Colonic mucosa (tissue), 4 donors: ENCODE measurements at places on chromosomes 2 and 18.
A peak's percentile ranks its signal among the peaks of the same experiment; 100 is the strongest.

- DNase-seq = peak; percentile 25
- H3K4me1 ChIP-seq = no peaks in the 10 kb centered on the region
- H3K36me3 ChIP-seq = no peaks in the 10 kb centered on the region
- H3K27me3 ChIP-seq = no peaks in the 10 kb centered on the region
- H3K4me3 ChIP-seq = no peak overlapping the region
Measured at GRCh38 chr2:234863043-234863934, 88.5 kb upstream of the SH3BP4 start.

- H3K4me3 ChIP-seq = no peak overlapping the region
- H3K27me3 ChIP-seq = no peaks in the 10 kb centered on the region
- H3K36me3 ChIP-seq = no peaks in the 10 kb centered on the region
- DNase-seq = no peak
Measured at GRCh38 chr2:219876931-219877330, 249.5 kb downstream of the SLC4A3 start.

- no peak overlapping the region for H3K4me3 ChIP-seq
- H3K27me3 ChIP-seq = no peaks in the 10 kb centered on the region
- no peak overlapping the region for H3K27ac ChIP-seq
Measured at GRCh38 chr18:48959921-48960920, 9.5 kb upstream of the SMAD7 start.

DNA sequence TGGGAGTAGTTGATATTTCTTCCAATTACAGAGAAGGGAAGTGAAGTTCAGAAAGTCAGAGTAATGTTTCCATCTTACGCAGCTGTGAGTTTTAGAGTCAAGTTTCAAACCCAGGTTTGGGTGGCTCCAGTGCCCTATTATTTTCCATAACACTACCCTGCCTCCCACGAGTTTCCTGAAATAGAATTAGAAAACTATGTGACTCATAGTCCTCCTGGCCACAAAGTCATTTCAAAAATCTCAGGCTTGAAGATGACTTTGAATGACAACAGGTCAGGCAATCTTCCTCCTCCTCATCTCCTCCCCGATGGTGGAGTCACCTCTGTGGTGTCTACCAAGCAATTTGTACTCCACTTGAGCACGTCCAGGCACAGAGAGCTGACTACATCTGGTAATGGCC, 212.3 kb upstream of the TRIB2 start:
- no peak overlapping the region for H3K4me3 ChIP-seq
- no peaks in the 10 kb centered on the region for H3K4me1 ChIP-seq
- no peak for DNase-seq
- no peaks in the 10 kb centered on the region for H3K36me3 ChIP-seq
- H3K27ac ChIP-seq = no peak overlapping the region
- H3K27me3 ChIP-seq = no peaks in the 10 kb centered on the region

DNA sequence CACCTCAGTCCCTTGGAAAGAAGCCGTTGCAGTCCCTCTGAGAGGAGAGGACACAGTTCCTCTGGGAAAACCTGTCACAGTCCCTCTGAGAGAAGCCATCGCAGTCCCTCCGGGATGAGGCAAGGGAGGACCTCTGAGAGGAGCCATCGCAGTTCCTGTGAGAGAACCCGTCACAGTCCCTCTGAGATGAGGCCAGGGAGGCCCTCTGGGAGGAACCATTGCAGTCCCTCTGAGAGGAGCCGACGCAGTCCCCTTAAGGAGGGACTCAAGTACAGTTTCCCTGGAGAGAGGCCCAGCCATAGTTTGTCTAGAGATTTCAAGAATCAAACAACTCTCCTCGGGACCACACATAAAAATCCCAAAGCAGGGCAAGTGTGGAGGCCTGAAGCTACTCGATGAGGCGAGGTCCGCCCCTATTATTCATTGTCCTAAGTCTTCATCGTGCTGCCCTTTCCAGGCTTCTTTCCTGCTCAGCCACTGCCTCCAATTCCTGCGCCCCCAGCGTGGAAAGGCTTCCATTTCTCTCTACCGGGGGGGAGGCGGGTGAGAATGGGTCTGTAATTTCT, 630 bp upstream of the ZNF512 start:
- peak overlapping the region; percentile 58 for H3K4me3 ChIP-seq
- H3K27me3 ChIP-seq = no peaks in the 10 kb centered on the region
- no peak for DNase-seq

GRCh38 chr2:5911718-5912117, 219.5 kb downstream of the SOX11 start:
- DNase-seq = no peak
- no peak overlapping the region for H3K4me3 ChIP-seq
- H3K4me1 ChIP-seq = no peaks in the 10 kb centered on the region
- no peaks in the 10 kb centered on the region for H3K27me3 ChIP-seq
- no peaks in the 10 kb centered on the region for H3K36me3 ChIP-seq
- no peak overlapping the region for H3K27ac ChIP-seq

- no peaks in the 10 kb centered on the region for H3K4me1 ChIP-seq
- no peaks in the 10 kb centered on the region for H3K36me3 ChIP-seq
Measured at GRCh38 chr2:237192881-237193280, 107.2 kb downstream of the COPS8 start.

GRCh38 chr18:76212960-76213359, 282.1 kb downstream of the ZNF516 start:
- DNase-seq = no peak
- no peak overlapping the region for H3K4me3 ChIP-seq
- no peaks in the 10 kb centered on the region for H3K27me3 ChIP-seq
- no peaks in the 10 kb centered on the region for H3K36me3 ChIP-seq
- no peaks in the 10 kb centered on the region for H3K4me1 ChIP-seq
- no peak overlapping the region for H3K27ac ChIP-seq
